Stimulated activated CD4-positive, alpha-beta T cell treated with anti-CD3 and anti-CD28 coated beads, Interleukin-15, amount 100 ng/mL, for 48 hours (primary cell): ENCODE measurements at places on chromosomes 1 and 21.

DNA sequence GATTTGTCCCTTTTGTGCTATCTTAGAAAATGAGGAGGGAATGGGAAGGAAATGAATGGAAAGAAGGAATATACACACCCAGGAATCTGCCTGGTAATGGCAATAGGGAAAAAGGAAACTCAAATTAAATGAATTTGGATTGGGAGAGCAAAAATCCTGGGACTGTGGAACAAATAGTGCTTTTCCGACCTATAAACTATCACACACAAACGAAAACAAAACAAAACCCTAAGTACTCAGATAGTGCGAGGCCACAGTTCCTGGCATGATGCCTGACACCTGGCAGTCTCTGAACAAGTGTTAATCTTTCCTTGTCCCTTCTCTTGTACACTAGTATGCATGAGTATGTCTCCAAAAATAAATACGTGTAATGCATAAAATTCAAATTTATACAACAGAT, 319.8 kb upstream of the SPAG17 start:
- no peak for DNase-seq

- DNase-seq, result no peak
Measured at GRCh38 chr1:6273380-6273891, 12.5 kb upstream of the GPR153 start.

DNA sequence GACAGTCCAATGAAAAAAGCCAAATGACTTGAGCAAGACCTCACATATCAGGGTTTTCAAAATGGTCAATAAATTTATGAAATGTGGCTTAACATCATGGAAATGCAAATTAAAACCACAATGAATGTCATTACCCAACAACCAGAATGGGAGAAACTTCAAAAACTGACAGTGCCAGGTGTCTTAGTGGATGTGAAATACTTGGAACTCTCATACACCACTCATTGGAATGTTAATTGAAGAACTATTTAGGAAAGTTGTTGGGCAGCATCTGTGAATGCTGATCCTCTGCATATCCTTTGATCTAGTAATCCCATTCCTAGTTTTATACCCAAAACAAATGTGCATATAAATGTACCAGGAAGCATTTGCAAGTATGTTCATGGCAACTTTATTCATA, 19.2 kb upstream of the BACH1 start:
- no peak for DNase-seq

GRCh38 chr1:11478571-11479374, at the start of gene DISP3:
Gene DISP3 (plus strand): TSS chr1:11479155. CDS start chr1:11500993, 21,838 bp downstream.
- DNase-seq, result peak; percentile 63

GRCh38 chr1:230268371-230269170, 157.6 kb downstream of the PGBD5 start:
- no peak for DNase-seq
